NCI-H2081 (cell line): ENCODE measurements at places on chromosomes 3 and 15.

DNA sequence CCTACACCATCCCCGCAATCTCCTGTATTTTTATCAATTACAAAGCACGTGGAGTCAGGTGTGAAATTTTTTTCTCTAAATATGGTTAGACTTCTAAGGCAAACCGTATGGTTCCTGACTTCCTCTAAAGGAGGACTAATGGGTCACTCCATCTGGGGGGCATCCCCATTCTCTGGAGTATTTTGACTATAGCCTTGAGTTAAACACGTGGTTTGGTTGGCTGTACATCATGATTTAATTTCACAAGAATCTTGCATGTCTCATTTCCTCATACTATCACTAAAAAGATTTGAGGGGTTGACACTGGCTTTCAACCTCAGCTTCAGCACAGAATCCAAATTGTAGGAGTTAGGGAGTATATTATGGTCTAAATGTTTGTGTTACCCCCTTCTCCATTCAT, 25.3 kb upstream of the ZNF770 start:
- DNase-seq, result no peak

GRCh38 chr3:20222274-20222673, 36.3 kb upstream of the SGO1 start:
- no peak for DNase-seq

DNA sequence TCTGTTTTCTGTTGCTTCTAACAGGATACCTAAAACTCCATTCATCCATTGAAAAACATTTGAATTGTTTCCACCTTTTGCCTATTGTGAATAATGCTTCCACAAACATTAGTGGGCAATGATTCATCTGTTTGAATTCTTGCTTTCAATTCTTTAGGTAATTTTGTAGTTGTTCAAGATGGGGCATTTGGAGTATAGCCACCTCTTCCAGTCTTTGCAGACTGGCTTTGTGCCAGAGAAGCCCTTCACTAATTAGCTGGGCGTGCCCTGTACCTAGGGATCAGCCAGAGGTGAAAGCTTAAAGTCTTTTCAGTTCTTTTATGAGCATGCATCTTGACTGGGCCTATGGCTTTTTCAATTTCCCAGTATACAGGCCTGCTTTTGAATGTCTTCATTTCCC, 10.9 kb downstream of the RTP1 start:
- peak; percentile 11 for DNase-seq

DNA sequence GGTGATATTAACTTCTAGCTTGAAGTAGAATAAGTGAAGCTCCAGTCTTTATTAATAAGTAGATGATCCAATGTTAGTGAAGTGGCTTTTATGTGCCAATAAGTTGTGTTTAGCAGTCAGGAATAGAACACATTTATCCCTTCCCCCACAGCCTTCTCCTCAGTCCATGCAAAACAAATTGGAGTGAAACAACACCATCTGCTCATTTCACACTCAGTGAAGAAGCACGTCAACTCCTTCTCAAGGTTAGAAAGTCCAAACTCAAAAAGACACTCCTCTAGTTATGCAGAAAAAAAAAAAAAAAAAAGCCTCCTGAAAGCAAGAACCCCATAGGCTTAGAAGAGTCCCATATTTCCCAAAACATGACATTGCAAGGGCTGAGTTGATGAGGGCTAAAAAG, 18.0 kb upstream of the NEO1 start:
- no peak for DNase-seq

DNA sequence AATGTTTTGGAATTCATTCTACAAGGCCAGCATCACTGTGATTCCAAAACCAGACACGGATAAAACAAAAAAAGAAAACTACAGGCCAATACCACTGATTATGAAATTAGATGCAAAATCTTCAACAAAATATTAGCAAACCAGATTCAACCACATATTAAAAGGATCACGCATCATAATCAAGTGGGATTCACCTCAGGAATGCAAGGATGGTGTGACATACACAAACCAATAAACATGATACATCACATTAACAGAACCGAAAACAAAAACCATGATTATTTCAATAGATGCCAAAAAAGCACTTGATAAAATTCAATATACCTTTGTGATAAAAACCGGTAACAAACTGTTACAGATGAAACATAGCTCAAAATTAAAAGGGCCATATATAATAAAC, 48.9 kb downstream of the DLG1 start:
- no peak for DNase-seq

- DNase-seq, result no peak
Measured at GRCh38 chr3:72332036-72332435, 516.2 kb downstream of the SHQ1 start.

DNA sequence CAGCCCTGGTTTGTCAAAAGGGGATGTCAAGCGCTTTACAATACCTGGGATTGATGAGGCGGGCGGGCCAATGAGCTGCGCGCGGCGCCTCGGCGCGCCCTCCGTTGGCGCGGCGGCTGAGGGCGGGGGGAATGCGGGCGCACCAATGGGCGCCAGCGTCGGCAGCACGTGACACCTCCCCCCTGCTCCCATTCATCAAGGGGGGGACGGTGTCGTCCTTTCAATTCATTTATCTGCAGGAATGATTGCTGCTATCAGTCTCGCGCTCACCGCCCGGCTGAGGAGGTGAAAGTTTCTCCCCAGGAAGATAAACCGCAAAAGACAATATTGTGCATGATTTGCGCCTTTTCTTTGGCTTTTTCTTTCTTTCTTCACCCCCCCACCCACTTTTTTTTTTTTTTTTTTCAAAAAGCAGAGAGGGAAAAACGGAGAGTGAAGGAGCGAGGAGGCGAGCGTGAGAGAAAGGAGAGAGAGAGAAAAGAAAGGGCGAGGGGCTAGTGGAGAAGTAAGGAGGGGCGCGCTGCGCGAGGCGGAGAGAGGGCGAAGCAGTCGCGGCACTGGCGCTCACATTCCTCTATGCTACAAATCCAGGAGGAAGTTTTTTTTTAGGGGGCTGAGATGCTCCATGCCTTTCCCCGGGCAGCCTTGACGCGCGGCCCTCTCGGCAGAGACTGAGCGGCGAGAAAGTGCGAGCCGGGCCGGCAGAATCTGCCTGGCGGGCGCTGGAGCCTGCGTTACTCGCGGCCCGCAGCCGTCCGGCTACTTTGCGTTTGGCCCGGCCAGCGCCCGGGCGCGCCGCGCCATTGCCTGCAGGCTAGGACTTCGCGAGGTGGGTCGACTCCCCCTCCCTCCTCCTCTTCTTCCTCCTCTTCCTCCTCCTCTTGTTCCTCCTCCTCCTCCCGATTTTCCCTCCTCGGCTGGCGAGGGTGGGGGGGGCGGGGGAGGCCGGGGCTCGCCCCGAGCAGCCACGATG, at the start of gene ZIC1:
Gene ZIC1 (plus strand): TSS at position 223 of the 973 bp plus-strand sequence. CDS start 748 bp downstream, at position 971.
- DNase-seq, result no peak

DNA sequence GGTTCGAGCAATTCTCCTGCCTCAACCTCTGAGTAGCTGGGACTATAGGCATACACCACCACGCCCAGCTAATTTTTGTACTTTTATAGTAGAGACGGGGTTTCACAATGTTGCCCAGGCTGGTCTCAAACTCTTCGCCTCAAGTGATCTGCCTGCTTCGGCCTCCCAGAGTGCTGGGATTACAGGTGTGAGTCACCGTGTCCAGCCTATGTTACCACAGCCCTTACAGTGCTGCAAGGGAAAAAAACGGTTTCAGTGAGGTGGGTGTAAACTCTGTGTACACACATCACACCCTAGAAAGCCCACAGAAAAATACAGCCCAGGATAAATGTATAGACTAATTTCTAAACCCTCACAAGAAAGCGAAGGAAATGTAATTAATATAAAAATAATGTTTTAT, 103.5 kb upstream of the AKAP13 start:
- DNase-seq, result no peak

DNA sequence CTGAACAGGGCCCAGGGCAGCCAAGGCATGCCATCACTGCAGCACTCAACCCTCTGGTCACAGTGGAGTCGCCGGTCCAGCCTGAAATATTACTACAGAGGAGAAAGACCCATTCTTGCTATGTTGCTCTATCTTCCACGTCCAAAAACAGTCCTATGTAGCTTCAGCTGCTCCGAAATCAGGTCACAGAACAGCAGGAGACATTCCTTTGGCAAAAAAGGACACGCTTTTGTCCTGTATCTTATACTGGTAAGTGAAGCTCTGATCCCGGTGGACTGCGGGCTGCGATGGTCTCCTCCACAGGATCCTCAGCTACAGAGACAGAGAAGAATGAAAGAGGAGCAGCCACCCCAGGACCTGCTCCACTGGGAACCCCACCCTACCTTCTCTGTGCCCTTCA, 17.6 kb downstream of the ELP6 start:
- no peak for DNase-seq

DNA sequence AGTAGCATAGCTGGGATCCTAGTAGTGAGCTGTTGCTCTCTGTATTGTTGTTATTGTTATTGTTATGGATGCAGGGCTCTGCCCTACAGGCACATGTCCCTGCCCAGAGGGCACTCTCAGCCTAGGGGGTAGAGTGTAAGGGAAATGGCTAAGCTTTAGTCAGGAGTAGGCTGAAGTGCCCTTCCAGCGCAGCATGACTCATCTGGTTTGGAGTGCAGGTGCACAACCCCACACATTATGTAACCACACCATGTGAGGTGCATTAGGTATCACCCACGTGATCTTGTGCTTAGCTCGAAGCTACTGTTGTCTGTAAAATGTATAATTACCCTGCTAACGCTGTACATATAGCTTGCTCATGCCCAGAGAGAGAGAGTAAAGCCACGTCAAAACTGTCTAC, 48.3 kb upstream of the TIPARP start:
- no peak for DNase-seq

- DNase-seq, result no peak
Measured at GRCh38 chr3:32601722-32602121, 31.1 kb upstream of the DYNC1LI1 start.

DNA sequence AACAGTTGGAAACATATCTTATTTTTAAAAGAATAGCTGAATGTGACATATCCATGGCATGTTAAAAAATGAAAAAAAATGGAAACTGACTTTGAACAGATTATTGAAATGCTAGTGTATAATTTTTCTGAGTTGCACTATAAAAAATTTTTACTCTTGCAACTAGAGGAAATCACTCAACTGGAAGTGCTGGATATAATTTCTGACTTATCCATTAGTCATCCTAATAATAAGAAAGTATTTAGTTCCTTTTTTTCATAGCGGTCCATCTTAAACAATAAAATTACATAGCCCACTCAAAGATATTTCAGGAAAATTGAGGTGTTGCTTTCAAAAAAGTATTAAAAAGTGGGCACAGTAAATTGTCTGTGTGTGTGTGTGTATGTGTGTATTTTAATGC, 80.7 kb downstream of the MBNL1 start:
- DNase-seq, result no peak

GRCh38 chr3:109195815-109196214, 59.3 kb downstream of the C3orf85 start:
- DNase-seq, result no peak

- no peak for DNase-seq
Measured at GRCh38 chr15:71124937-71125790, 9.9 kb downstream of the THSD4 start.

DNA sequence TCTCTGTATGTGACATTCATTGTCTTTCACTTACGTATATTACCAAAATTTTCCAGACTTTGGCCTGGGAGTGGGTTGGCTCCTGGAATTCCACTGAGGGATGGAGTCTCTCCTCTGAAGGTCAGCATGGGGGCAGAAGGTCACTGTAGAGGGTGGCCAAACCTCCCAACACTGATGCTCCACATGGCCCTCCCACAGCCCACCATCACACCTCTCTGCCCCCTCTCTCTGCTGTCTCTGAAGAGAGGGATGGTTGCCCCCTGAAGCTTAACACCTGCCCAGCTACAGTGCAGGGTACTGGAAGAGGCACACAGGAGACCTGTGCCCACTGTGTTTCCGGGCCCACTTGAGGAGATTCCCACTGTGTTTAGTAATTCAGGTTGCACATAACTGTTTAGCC, 52.2 kb downstream of the CMTM6 start:
- DNase-seq, result no peak

DNA sequence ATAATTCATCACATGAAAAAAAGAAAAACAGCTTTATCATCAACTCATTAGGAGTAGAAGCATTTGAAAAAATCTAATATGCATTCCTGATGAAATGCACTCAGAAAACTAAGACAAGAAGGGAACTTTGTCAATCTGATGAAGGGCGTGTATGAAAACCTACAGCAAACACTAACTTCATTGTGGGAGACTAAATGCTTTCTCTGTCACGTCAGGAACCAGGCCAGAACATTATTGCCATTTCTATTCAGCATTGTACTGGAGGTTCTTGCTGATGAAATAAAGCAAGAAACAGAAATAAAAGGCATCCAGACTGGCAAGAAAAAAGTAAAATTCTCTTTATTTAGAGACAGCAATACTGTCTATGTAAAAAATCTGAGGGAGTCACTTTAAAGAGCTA, 235.2 kb downstream of the GABRB3 start:
- no peak for DNase-seq

DNA sequence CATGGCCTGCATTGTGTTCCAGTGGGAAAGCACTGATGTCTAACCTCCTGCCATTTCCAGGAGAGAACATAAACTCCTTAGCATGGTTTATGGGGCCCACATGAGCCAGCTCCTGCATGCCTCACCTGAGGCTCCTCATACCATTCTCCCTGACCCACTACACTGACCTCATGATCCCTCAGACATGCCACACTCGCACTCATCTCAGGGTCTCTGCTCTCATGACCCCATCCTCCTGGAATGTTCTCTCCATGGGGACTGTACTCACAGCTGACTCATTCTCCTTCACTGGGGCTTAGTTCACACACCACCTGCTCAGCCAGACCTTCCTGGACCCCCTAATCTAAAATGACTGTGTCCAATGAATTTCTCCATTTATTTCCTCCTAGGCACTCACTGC, 4.0 kb upstream of the LMCD1 start:
- DNase-seq, result no peak

- peak; percentile 13 for DNase-seq
Measured at GRCh38 chr15:34582461-34583371, 735 bp downstream of the GOLGA8B start.

DNA sequence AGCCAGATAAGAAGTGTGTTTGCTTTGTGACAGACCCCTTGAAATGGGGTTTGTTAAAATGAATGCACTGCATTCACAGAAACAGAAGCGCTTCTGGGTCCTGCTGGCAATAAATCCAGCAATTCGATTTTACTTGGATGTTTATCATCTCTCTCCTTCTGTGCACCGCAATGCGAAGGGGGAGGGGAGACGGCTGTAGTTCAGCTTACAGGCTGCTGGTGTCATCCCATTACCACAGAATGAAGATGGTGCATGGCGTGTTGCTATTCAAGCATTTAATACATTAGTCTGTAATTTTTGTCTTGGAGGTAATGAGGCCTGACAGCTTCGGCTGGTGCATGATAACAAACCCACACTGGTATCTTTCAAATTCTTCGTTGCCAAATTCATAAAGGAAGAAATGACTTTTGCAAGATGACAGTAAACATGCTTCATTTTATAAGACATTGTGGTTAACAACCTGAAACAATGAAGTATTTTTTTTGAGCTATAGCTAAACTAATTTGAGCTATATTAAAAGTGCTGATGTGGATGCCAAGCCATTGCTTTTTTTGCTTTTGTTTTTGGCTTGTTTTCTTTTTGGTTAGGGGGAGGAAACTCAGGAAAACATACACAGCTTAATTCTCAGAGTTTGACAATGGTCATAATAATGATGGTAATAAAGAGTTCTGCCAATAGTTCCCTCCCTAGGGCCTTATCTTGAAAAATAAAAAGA, 418.3 kb downstream of the OTOL1 start:
- peak; percentile 88 for DNase-seq

GRCh38 chr3:17539436-17539835, 203.0 kb downstream of the TBC1D5 start:
- DNase-seq, result no peak

- no peak for DNase-seq
Measured at GRCh38 chr15:75531041-75531450, 48.1 kb downstream of the PTPN9 start.

- no peak for DNase-seq
Measured at GRCh38 chr3:35067750-35068149, 571.6 kb upstream of the ARPP21 start.

- DNase-seq, result no peak
Measured at GRCh38 chr15:93066834-93067648, 22.0 kb downstream of the RGMA start.
